ENCODE measurements at places on chromosomes 12 and 14.

DNA sequence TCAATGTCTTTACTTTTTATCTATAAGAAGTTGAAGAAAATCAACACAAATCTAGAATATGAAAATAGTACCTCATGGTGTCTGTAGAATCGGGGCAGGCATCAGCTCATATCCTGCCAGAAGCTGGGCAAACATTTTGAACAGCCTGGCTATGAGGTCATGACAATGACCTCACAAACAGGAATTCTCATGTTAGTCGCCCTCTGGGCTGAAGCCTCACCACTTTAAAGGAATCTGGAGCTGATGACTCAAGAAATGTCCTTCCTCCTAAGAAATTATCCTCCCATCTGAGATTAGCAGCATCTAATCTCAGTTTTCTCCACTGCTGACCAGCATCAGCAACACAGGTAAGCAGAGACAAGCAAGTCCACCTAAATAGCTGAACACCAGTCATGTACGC is 27.1 kb downstream of the CLIP1 start:
- no peak for DNase-seq

DNA sequence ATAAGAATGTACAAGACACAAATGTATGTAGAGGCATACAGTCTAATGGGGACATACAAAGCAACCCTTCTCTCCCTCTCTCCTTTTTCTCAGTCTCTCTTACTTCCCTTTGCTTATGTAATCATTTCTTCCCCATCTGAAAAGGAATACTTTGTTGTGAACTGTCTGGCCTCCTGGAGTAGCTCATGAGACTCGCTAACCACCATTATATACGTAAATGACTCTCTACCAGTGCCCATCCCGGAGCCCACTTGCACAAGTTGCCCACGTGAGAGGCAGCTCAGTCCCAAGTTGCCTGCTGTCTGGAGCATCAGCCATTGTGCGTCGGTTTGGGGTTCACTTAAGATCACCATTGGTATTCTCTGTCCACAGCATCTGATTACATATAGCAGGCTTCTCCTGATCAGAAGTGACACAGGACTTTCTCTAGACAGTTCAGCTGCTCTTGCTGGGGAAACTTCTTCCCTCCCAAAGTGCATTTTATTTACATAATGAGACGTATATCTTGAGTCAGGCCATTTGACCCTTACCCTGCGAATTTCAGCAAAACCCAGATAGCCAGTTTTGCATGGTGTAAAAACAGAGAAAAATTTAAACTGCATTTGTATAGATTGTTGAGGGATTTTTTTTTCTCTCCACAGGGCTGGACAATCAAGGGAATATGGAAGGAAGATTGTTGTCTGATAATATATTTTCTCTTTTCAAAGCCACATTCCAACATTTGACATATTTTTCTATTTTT is 220.7 kb upstream of the EGLN3 start:
- DNase-seq, result no peak

GRCh38 chr12:127310548-127310947 is 956.4 kb upstream of the TMEM132C start:
- DNase-seq, result no peak

- no peak for DNase-seq
These were observed 62.0 kb downstream of the DYRK2 start for GRCh38 chr12:67710582-67710981.

DNA sequence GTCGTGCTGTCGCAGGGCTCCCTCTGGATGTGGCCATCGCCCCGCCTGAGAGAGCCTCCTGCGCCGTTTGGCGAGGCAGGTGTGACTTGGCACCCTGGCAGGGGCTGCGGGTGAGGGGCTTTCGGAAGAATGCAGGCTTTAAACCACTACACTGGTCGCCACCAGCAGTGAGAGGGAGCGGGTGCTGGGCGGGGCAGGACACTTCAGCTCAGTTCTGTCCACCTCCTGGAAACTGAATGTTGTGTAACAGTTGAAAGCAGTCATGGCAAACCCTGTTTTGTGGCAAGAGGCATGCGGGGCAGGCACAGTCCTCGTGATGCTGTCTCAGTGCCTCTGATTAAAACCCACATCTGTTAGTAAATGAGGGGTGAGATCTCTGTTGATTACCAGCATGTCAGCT is 55.9 kb downstream of the AACS start:
- DNase-seq, result no peak

DNA sequence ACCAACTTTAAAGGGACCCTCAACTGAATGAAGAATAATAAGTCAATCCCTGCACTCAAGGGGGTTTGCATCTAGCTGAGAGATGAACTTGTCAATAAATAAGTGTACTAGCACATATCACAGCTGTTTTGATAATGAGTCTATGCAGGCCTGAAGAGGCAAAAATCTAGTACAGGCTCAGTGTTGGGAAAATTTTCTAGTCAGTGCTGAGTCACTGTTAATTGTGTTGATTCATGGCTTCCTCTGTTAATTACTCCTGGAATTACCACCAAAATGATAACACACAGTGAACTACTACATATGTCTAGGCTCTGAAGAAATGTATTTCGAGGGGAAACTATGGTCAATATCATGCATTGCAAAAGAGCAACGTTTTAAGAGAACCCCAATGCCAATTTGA is 18.9 kb downstream of the SNRPF start:
- DNase-seq, result no peak

DNA sequence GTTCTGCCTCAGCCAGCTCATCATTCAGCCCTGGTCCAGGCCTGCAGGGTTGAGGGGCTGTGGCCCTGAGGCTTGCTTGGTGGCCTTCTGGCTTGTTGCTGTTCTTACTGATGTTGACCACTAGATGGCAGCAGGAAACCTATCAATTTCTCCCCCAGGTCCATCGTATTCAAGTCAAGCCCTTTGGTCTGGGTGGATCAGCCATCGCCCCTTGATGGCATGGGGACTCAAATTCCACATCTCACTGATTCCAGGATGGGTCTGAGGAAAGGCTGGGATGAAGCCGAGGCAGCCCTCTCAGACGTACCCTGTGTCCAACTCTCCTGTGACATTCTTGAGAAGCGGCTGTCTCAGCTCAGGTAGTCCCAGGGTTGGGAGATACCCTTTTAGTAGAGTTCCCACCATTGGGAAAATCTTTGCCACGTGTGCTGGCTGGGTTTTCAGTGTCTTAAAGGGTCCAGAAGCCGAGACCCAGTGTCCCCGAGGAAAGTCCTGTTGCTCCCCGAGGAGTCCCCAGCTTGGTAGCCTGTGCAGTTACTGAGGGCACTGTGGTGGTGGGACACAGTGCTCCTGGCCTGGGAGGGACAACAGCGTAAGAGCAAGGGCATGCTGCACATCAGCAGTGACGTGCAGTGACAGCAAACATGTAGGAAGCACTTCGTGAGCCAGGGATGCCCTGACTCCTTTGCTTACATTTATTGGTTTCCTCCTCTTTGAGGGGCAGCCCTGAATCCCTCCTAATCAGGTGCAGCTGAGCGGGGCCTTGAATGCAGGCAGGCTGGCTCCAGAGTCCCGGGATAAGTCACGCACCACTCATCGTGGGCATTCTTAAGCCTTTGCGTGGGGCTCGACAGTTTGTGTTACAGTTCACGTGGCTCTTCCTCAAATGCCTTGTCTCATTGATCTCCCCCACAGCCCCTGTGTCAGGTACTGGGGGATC is 58.6 kb downstream of the TSPAN9 start:
- DNase-seq, result no peak

GRCh38 chr14:93057586-93058280 is 58.0 kb downstream of the ITPK1 start:
- DNase-seq, result no peak

GRCh38 chr14:69354383-69355153 is 43.5 kb downstream of the ERH start:
- DNase-seq, result no peak

DNA sequence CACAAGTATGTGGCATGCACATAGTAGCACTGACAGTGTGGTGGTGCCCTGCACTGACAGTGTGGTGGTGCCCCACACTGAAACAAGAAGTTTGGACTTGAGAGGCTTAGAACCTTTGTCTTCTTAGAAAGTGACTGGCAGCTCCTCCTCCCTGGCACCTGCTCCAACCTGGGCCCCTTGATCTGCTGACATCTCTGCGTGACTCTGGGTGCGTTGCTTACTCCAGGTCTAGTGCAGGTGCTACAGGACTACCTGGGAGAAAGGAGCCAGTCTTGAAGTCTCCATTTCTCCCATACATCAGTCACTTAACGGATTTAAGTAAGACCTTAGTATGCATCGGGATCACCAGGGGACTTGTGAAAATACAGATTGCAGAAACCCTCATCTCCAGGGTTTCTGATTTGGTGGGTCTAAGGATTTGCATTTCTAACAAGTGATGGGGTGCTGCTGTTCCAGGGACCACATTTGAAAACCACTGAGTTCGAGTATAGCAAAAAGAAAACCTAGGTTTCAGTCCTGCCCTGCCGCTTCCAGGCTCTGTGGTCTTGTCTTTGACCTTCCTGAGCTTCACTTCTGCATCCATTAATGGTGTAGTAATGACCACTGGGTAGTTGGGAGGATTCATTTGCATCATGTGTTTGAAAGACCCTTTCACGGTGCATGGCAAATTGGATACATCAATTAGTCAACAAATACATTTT is 15.7 kb downstream of the NINJ2 start:
- DNase-seq, result no peak

GRCh38 chr12:16984484-16984883 is 378.5 kb upstream of the LMO3 start:
- no peak for DNase-seq

GRCh38 chr12:55061024-55061423 is 41.2 kb downstream of the NEUROD4 start:
- no peak for DNase-seq

DNA sequence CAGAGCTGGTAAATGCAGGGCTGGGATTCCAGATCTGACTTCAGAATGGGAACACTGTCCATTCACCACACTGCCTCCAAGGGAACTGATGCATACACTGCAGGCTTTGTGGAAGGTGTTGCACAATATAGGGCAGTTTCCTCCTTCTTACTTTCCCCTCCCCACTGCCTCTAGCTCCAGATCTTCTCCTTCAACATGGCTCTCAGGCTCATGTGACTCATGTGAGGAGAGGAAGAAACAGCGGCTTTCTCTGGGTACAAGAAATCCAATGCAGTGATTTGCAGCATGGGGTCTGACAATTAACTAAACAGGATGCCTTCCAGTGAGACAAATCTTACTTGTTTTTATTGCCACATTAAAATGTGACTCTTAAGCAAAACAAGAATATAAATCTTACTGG is 447.6 kb upstream of the CCDC196 start:
- DNase-seq, result no peak

DNA sequence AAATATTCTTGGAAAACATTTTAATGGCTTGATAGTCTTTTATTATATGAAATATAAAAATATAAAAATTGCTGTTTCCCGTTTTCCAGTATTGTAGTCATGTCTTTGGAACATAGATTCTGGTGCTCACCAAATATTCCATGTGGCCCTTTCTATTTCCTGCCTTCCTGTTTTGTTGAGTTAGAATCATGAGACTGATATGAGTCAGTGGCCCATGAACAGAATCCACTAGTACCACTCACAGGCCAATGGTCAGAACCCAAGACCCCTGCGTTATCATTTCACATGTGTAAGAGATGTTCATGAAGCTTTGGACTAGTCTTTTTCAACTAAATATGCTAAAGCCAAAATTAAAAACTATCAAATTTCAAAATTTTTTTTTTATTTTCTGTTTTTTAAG is 56.9 kb downstream of the BICD1 start:
- no peak for DNase-seq

DNA sequence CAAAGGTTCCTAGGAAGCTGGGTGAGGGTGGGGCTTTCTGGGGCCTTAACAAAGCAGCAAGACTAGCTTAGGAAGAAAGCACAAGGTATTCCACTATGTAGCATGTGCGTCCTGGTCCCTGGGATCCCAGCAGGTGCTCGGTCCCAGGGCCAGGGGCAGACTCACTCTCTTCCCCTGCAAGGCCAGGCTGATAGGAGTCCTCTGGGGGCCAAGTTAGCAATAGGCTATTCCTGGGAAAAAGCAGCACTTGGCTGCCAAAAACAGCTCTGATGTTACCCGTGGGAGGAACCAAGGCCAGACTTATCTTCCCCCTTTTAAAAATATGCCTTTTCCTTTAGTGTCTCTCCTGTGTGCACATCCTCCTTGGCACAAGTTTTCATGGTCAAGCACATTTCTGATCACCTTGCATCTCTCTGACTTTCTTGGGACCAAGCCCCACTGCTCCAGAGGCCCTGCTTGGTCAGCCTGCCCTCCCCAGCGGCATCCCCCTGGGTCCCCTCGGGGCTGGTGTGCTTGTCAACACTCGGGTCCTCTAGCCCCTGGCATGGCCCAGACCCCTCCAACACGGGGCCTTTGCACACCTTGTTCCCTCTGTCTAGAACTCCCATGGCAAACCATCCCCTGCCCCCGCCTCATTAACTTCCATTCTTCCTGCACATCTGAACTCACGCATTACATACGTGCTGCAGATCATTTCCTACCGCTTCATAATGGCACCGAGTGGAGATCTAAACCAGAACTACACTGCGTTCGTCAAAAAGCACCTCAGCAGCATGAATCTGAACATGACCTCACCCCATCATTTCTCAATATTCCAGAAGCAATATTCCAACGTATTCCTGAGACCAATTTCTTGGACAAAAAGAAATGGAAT is 21.9 kb downstream of the CCDC92 start:
- no peak for DNase-seq

DNA sequence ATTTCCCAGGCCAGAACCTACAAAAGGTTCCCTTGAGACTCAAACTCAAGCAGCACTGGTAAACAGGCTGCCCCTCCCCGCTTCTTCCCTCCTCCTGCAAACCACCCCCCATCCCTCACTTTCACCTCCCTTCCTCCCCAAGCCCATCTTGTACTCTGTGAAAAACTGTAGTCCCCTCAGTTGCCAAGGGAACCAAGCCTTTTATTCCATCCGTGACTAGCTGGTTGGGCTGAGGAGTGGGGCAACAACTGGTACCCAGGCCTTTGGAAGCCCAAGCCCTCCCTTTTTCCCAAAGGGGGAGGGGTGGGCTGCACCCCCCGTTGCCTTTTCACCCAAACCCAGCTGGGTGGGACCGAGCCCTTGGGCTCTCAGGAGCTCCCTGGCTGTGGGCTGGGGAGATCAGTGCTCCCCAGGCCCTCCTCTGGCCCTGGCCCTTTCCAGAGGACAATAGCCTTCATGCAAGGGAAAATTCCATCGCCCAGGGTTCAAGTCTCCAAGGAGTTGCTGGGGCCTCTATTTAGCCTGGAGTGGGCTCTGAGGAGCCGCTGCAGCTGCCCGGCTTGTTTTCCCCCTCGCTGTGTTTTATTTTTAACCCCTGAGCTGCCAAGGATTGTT is 61.9 kb downstream of the ZFP36L1 start:
- no peak for DNase-seq

GRCh38 chr14:96204151-96205058 is at the start of gene BDKRB2:
TSS of gene BDKRB2 (plus strand) at chr14:96204839. CDS start at chr14:96237108, 32,269 bp downstream.
- no peak for DNase-seq
